ENCODE measurements at places on chromosomes 6 and 20. TPM values are rescaled to one million over a fixed set of nuclear protein-coding genes. Genes with fewer than 3 reads are reported as not detected.

Gene CCN2
- not detected for total RNA-seq

Gene CLDN20
- total RNA-seq: not detected

DNA sequence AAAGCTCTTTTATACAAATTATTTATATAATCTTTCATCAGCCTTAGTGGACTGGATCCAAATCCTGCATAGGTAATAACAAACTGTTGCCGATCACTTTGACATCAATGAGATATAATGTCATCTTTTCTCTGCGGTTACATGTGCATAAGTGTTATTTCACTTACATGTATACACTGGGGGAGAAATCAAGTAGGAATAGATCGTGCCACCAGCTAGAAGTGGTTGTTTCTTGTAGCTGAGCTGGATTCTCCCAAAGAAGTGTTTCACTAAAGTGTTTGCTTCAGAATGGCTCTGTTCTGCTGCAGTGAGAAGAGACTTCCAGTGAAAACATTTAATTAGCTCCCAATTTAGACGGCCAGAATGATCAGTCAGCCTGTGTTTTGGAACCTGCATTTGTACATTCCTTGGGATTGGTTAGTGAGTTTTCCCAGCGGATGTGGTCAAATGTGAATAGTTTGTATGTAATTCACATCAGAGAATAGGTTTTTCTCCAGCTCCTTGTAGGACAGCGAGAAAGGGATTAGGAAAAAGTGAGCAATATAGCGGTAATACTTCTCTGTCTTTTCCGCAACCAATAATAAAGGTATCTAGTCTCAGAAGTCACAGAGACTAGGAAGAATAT, 163.1 kb upstream of the CCN2 start:
- no peak for DNase-seq

- no peak for DNase-seq
Observed at GRCh38 chr6:43454696-43455530, 435 bp downstream of the DLK2 start.

DNA sequence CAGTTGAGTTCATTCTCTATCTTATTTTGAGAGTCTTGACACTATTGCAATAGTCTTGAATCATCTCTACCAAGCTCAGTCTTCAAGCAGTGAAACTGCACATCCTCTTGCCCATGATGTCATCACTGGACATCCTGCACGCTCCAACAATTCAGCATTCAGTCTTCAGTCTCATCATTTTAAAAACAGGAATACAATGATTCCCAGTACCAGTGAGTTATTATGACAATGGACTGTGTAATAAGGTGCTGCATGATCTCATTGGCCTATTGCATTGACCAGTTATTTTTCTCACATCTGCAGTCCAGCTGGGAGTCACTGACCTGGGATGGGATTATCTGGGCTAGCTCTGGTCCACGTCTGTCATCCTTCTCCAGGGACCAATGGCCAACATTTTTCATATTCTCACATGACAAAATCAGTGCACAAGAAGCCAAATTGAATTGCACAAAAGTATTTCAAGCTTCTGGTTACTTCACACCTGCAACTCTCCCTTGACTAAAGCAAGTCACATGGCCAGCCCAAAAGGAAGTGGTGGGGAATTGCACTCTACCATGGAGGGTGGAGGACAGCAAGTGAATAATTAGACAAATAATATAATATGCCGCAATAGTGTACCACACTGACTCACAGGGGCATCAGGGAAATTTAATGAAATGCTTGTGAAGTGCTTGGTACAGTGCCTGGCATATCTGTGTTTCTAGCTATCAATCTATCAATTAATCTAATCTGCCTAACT, 6.4 kb upstream of the CST2 start:
- no peak for DNase-seq

DNA sequence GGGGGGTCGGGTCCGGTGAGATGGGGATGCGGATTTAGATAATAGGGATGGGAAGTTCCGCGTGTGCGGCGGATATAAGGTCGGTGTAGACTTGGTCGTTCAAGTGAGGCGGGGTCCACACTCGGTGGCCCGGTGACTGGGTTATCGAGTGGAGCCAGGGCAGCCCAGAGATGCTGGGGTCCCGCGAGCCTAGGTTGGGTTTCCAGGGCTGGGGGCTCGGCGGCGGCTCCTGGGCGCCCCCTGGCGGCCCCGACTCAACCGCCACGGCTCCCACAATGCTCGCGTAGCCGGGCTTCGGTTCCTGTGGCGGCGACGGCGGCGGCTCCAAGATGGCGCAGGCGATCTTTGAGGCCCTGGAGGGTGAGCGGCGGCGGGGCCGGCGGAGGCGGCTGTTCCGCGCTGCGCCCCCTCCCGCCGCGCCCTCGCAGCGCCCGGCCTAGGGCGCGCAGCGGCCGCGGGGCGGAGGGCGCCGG, at the start of gene ZNF341:
ZNF341 (plus strand) TSS at position 304 of the 473 bp plus-strand sequence; CDS start at position 330, 26 bp downstream.
- peak; percentile 94 for DNase-seq

Data from OCI-LY7 (cell line).